ENCODE measurements at places on chromosomes 7 and 10.

- DNase-seq = no peak
These were observed 25.7 kb downstream of the UNC5B start for GRCh38 chr10:71237843-71238623.

DNA sequence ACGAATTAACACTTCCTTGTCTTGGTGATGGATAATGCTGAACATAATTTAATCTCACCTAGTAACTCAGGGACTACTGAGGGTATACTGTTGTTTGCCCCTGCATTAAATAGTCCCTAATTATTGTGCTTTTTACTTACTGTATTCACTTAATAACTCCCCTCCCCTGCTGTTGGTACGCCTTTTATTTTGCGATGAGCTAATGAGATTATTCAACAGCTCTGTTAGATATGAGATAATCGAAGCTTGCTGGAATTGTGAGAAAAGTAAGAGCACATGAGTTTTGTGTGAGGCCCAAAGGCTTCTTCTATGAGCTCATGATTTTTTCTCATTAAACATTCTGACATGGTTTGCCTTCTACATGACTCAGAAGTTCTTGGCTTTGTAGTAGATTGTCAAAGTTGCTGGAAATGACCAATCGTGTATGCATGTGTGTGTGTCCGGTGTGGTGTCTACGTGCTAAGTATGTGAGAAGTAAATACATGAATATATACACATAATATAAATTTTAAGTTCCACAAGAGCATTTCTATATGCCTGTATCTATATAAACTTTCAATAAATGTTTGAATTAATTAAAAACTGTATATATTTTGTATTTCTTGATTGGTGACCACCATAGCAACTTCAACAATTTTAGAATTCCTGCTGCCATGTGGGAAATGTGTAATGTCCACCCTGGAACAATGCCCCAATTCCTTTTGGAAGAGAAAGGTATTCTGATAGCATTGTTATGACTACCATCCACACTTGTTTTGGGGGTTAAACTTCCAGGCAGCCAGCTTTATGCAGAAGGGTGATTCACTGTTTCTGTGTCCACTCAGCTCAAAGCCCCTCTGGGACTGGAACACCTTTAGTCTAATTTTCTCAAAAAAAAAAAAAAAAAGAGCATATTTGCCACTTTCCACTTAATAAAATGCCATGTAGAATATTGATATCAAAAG is 106.2 kb downstream of the SAMD9 start:
- DNase-seq = no peak

DNA sequence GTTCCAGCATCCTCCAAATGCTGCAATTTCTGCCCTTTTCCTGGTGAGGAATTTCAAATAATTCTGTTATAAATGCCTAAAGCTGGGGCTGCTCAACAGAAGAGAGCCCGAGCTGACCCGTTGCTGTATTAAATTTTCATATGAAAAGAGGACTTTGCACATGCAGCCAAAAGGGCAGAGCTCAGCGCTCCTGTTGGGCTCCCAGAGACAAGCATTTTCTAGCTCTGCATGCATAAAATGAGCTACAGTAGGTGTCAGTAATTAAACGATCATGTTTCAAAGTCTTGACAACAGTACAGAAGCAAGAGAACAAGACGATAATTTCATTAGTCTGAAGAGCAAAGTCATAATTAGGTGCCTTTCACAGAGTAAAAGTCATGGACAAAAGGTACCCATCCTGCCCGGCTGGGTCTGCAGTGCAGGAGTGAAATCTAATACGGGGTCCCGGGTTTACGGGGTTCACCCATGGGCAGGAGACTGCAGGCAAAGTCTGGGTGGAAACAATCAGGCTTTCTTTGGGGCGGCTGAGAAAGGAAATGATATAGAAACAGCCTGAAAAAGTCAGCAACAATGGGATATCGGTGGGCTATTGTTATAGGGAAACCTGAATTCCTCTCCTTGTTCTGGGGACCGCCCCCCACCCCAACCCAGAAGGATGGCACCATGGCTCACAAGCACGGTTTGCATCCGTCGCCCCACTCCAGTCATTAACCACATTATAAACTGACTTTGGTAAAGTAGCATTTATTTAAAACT is 66.0 kb downstream of the EBF3 start:
- no peak for DNase-seq

DNA sequence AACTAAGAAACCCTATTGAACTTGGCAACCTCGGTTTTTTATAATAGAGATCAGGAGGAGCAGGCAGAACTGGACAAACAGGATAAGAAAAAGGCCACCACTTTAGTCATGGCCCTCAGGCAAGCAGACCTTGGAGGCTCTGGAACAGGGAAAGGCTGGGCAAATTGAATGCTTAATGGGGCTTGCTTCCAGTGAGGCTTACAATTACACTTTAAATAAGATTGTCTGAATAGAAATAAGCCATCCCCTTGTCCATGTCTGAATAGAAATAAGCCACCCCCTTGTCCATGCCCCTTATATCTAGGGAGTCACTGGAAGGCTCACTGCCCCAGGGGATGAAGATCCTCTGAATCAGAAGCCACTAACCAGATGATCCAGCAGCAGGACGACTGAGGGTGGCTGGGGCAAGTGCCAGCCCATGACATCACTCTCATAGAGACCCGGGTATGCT is 40.6 kb downstream of the AKR1B15 start:
- no peak for DNase-seq

- DNase-seq = no peak
These were observed 650.4 kb upstream of the CELF2 start for GRCh38 chr10:10367264-10367663.

- DNase-seq = no peak
These were observed 188.1 kb upstream of the CELF2 start for GRCh38 chr10:10829576-10829975.

DNA sequence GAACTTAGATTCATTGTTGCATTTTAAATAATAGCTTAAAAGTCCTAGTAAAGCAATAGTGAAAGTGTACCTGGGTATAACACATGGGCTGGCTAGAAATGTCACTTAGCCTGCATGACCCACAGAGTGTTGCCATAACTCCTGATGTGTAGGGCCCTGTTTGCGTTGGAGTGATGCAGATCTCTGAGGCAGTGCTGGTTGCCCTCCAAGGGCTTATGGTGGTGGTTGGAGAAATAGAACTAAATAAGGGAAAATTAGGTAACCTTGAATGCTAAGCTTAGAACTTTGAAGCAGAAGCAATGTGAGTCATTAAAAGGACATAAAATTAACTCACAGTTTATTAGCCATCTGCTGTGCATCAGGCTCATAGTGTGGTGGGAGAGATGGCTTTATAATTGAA is 105.7 kb downstream of the CCNY start:
- no peak for DNase-seq

- no peak for DNase-seq
These were observed 2.1 kb downstream of the CASD1 start for GRCh38 chr7:94511718-94512117.

GRCh38 chr10:119769886-119770285 is 44.0 kb downstream of the INPP5F start:
- DNase-seq = no peak

GRCh38 chr7:70758646-70759045 is 373.3 kb upstream of the GALNT17 start:
- DNase-seq = no peak

DNA sequence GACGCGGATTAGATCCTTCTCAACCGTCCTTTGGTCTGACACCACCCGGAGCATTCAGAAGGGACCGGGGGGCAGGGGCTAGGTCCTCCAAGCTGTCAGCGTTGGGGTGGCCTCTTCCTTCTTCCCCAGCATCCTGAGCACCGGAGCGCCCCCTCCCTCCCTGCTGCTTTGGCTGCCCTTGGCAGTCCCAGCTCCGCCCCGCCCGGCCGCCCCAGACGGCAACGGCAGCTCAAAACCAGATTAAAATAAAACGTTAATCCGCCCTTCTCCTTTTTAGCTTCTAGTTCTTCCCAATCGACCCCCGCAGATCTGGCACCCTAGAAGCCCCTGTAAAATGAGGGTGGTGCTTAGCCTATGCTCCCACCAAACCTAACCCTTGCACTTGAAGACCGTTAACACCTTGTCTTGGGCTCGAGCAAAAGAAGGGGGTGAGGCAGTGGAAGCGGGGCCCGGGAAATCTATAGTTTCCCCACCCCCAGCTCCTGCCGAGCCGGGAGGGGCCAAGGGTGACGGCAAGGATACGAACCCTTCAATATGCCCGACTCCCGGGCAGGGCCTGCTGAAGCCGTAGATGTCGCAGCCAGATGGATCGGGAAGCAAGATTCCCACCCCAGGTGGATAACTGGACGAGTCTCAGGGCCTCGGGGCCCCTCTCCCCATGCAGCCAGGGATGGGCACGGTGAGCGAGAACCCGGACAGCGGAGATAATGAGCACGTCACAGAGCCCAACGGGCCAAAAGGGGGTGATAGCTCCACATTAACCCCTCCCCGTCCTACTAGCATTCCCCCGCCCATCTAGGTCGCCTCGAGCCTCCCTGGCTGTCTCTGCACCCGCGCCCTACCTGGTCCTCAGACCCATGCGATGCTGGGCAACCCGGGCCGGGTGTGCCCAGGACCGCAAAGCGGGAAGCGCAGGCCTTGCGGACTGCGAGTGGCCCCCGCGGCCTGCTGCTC is 169.7 kb downstream of the NRF1 start:
- no peak for DNase-seq

GRCh38 chr7:17184805-17185689 is 113.4 kb upstream of the AHR start:
- DNase-seq = no peak

Measured in stimulated activated CD8-positive, alpha-beta memory T cell treated with anti-CD3 and anti-CD28 coated beads, Interleukin-2, amount 100 ng/mL, for 48 hours (primary cell).